ENCODE measurements at places on chromosomes 4 and X.

- DNase-seq = no peak
These were observed 89.4 kb upstream of the PSAPL1 start for GRCh38 chr4:7524064-7524682.

- DNase-seq = no peak
These were observed 17.7 kb upstream of the N4BP2 start for GRCh38 chr4:40038977-40039376.

DNA sequence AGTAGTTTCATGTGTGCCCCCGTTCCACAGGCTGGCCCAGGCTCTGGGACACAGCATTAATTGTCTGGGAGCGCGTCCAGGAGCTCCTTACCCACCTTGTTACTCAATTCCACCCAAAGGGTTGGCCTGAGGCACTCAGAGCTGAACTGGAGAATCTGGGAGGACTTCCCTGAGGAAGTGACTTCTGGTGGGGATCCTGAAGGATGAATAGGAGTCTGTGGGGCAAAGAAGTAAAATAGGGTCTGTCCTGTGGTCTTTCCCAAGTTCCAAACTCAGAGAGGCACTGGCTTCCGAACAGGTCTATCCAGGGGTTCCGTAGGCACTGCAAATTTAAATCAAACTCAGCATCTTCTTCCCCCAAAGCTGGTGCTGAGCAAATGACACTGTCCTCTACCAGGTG is 204.3 kb downstream of the AFAP1 start:
- DNase-seq = no peak

DNA sequence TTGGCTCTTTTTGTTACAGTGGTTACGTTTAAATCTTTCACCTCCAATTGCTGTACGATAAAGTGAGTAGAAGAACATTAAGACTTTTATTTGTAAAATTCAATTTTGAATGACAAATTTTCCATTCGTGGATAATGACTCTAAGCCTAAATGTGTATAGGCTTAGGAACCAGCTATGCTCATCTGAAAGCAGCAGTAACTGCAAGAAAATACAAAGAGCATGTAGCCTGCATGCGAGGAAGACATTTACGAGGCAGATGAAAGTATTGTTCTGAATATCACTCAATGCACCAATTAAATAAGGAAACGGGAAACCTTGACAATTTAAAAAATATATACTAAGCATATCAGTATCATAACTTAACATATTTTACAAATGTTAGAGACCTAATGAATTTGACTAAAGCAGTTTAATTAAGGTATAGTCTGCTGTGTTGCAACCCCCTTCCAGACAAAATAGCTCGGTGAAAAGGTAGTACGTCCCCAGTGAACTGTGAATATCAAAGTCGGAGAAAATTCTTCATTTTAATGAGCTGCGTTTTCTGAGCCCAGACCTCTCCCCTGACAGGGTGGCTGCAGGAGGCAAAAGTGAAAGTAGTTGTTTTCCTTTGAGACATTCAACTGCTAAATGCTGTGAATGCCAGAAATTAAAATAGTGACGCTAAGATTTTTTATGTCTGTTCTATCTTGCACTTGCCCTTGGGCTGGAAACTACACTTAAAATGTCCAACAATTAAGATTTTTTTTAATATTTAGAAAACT is 1236.5 kb upstream of the TENM3 start:
- no peak for DNase-seq

DNA sequence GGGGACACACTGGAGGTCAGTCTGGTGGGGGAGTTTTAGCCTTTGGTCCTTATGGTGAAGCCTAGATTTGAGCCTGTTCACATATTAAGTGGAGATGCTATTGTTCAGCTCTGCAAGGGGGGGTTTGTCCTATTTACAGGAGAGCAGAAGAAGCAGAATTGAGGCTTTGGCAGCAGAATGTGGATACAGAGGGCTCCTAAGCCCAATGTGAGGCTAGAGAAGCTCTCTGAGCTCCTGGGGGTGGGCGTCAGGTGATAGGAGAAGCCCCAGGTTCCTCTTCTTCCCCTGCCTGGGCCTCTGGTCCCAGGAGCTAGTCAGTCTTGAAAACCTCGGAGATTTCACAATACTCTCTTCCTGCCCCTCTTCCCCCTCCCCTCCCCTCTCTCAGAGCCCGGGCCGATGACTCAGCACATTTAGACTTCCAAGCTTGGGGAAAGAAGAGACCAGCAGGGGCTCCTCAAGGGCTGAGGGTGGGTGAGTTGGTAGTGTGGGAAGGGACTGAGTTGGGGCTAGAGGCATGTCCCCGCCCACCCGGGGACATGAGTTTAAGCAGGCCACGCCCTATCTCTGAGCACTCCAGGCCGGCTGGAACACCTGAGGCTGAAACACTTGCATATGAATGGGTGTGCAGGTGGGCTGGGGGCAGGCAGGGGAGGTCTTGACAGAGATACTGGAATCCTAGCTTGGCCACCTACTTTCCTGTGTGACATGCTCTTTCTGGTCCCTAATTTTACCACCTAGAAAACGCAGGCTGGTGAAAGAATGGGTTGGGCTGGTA is 3.4 kb downstream of the TFE3 start:
- peak; percentile 67 for DNase-seq

GRCh38 chr4:41918278-41918677 is 17.0 kb upstream of the TMEM33 start:
- DNase-seq = no peak

GRCh38 chrX:22135171-22135711 is 103.1 kb downstream of the PHEX start:
- no peak for DNase-seq

GRCh38 chr4:21656832-21657231 is 291.7 kb downstream of the KCNIP4 start:
- no peak for DNase-seq

Data from activated CD4-positive, alpha-beta T cell treated with anti-CD3 and anti-CD28 coated beads for 36 hours (primary cell).